ENCODE measurements at places on chromosomes 1 and 21.
A peak's percentile ranks its signal among the peaks of the same experiment; 100 is the strongest.

DNA sequence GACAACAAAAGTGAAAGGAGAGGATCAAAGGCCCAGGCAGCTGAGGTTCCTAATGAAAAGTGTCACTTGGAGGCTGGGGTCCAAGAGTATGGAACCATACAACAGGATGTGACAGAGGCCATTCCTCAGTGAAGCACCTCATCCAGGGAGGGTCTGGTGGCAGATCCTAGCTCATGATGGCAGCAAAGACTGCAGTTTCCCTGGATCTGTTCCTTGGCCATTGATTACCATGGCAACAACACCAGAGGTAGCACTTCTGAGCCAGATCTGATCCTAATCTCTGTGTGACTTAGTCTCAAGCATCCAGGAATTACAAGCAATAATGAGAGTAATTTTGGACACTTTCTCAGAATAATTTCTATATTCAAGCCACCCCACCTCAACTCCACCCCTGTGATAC is 12.9 kb downstream of the FAM177B start:
- no peak for DNase-seq

- DNase-seq = no peak
Observed at GRCh38 chr1:36301220-36301619, 4.9 kb upstream of the SH3D21 start.

- DNase-seq = no peak
Observed at GRCh38 chr1:85320371-85321131, 44.1 kb upstream of the BCL10 start.

- DNase-seq = no peak
Observed at GRCh38 chr1:226318471-226318870, 9.5 kb upstream of the LIN9 start.

GRCh38 chr1:5119366-5120234 is 465.2 kb downstream of the AJAP1 start:
- DNase-seq = no peak

- DNase-seq = no peak
Observed at GRCh38 chr1:244210884-244211558, 159.9 kb downstream of the ZBTB18 start.

DNA sequence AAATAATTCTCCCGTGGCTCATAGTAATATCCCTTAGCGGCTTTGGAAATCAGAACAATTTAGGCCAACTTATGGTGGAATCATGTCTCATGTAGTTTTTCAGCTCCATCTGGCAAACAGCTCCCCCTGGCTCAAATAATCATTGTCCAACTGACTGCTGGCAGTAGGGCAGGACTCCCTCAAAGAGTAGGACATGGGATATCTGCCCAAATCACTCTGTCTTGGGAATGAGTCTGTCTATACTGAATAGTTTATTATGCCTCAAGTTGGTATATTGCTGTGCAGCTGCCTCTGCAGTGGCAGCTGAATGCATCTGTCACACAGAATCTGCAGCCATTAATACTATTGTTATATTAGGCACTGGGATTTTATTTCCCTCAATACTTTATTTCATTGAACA is 255.7 kb downstream of the COL11A1 start:
- DNase-seq = no peak

- no peak for DNase-seq
Observed at GRCh38 chr1:178282949-178283367, 189.1 kb downstream of the RASAL2 start.

GRCh38 chr1:26664802-26665201 is 31.0 kb upstream of the ARID1A start:
- no peak for DNase-seq

DNA sequence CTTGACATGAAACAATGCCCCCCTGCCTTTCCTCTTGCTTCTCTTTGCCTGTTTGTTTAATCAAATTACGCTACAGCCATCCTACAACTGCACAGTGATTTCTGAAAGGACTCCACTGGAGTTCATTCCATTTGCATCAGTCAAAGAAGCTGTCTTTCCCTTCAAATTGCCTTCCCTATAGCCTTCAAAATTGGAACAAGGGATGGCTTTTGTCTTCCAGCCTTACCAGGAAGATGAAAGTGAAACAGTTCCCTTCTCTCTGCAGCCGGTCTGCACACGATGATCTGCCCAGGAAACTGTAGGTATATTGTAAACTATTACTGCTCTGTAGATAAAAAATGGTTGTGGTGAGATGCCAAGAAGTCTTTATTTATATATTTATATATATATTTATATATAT is 65.6 kb upstream of the ETS2 start:
- no peak for DNase-seq

DNA sequence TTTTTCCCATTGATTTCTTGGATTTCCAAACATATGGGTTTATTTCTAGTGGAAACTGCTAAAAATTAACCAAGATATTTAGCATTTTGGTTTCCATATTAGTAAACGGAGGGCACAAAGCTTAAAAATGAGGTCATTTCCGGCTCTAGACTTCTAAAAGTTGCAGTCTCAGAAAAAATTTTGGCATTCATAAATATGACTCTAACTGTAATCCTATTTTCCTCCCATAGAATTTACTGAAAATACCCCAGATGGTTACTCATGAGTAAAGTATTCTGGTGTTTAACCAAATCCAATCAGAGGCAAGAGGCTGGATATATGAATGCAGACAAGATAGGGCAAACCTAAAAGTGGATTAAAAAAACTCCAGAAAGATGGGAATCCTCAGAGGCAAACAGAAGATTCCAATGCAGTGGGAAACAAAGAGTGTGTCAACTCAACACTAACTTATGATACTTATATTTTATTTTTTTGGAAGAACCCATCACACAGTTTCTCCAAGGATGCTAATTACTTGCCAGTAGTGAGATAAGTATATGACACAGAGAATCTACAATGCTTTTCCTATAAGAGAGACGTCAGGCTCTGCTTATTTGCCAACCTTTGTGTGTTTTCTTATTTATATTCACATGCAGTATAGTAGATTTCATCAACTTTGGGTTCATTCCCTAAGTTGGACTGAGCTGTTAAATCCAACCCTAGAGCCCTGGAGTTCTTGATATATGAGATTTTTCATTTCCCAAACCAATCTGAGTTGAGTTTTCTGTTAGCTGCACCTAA is 90.1 kb upstream of the BCL10 start:
- no peak for DNase-seq

GRCh38 chr1:170660281-170660713 is 3.6 kb upstream of the PRRX1 start:
- DNase-seq = no peak

GRCh38 chr1:23484253-23485001 is 448 bp upstream of the ASAP3 start:
- DNase-seq = peak; percentile 86

DNA sequence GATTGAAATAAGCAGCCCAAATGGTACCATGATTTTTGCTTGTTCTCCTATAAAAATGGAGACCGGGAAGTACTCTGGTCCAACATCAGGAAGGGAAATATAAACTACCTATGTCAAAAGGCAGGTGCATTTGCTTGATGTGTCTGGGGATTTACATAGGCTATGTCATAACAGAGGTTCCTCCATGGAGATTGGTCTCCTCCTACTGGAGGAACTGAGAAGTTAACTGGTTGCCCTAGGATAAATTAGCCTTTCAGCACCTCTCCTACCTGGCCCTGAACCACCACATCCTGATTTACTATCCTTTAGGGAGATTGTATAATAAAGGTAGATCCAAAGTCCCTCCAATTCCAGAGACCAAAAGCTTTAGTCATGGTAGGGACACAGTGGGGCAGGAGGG is 1109.3 kb upstream of the B3GALT2 start:
- DNase-seq = no peak

- DNase-seq = no peak
Observed at GRCh38 chr1:184473176-184473966, 86.5 kb downstream of the C1orf21 start.

DNA sequence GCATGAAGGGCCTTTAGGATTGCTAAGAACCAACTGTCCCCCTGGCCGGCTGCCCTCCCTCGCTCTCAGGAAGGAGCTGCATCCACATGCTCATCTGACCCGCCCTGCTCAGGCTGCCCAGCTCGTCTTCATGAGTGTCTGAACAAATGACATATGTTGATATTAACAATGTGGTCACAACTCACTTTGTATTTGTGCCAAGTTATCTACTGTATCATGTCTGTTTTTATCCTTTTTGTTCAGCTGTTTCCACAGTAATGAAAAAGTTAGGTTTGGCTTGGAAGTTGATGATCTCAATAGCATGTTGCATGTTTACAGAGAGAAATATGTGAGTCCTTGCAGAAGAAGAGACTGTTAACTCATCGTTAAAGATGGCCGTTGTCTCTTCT is 75.1 kb downstream of the PHTF1 start:
- no peak for DNase-seq

DNA sequence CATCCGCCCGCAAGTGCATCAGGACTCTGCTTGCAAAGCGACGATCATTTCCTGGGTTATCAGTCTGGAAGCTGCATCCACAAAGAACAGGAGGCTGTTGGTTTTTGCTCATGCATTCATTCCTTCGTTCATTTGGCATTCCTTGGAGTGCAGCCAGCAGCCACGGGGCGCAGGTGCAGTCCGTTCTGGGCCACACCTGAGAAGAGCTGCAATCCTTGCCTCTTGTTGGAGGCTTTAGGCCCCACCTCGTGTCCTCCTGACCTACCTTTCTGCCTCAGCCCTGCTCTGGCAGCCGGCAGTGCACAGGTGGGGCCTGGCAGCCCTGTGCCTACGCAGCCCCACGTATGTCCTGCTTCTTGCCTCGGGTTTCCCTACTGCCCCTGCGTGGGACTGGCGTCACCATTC is 19.6 kb upstream of the C2CD2 start:
- no peak for DNase-seq

DNA sequence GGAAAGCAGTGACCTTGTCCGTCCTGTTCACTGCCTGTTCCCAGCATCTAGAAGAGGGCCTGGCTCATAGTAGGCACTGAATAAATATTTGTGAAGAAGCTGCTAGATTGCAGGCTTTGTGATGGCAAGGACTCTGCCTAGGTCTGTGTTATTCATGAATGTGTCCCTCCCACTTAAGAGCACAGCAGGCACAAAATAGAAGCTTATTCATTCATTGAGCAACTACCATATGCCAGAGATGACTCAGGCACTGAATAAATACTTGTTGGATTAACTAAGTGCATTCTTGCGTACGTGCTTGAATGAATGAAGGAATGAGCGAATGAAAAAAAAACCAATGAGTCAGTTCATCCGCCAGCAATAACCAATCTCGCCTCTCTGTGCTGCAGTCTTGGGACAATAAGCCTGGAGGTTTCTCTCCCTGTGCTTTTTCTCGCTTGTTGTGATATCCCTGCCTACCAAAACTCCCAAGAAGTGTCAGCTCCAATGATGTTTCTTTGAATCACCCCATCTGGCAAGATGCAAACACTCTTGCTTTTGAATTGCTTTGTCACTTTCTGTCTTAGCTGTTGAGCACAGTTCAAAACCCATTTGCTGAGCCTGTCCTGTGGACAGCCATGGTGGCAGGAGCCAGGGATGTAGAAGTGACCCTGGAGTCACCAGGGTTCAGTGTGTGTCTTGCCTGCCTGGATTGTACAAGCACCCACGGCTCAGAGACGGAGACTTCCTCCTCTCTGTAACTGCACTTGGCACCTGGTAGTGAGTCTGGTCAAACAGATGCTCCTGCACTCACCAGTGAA is 143.9 kb downstream of the KAZN start:
- no peak for DNase-seq

GRCh38 chr1:62068978-62069377 is 125.7 kb upstream of the L1TD1 start:
- DNase-seq = no peak

GRCh38 chr1:180821970-180822369 is 90.7 kb upstream of the KIAA1614 start:
- DNase-seq = no peak

- no peak for DNase-seq
Observed at GRCh38 chr1:4599951-4600481, 54.4 kb upstream of the AJAP1 start.

DNA sequence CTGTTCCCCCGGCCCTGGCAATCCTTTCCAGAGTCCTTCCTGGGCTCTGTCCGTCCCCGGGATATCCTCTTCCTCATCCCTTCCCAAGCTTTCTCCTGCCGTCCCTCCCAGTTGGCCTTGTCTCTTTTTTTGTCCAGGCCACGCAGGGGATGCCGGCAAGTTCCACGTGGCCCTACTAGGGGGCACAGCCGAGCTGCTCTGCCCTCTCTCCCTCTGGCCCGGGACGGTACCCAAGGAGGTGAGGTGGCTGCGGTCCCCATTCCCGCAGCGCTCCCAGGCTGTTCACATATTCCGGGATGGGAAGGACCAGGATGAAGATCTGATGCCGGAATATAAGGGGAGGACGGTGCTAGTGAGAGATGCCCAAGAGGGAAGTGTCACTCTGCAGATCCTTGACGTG is 13.4 kb upstream of the SVBP start:
- DNase-seq = no peak

GRCh38 chr1:39333296-39333695 is 128.8 kb downstream of the MACF1 start:
- DNase-seq = no peak

All from caudate nucleus (tissue), 63 donors.